ENCODE measurements at places on chromosomes 3 and 15. TPM values are rescaled to one million over a fixed set of nuclear protein-coding genes. Genes with fewer than 3 reads are reported as not detected.

- no peaks in the 10 kb centered on the region for H3K27me3 ChIP-seq
- H3K4me3 ChIP-seq: no peak overlapping the region
- no peak overlapping the region for H3K27ac ChIP-seq
- H3K4me1 ChIP-seq: peaks cover 19% of the 10 kb centered on the region
- no peak for DNase-seq
- H3K36me3 ChIP-seq: no peaks in the 10 kb centered on the region
These were observed 29.4 kb downstream of the LYSMD4 start for GRCh38 chr15:99703603-99704443.

- no peaks in the 10 kb centered on the region for H3K4me1 ChIP-seq
- H3K27me3 ChIP-seq: no peaks in the 10 kb centered on the region
- H3K4me3 ChIP-seq: no peak overlapping the region
- H3K36me3 ChIP-seq: no peaks in the 10 kb centered on the region
- DNase-seq: no peak
These were observed 677.0 kb downstream of the FHIT start for GRCh38 chr3:60574046-60574769.

DNA sequence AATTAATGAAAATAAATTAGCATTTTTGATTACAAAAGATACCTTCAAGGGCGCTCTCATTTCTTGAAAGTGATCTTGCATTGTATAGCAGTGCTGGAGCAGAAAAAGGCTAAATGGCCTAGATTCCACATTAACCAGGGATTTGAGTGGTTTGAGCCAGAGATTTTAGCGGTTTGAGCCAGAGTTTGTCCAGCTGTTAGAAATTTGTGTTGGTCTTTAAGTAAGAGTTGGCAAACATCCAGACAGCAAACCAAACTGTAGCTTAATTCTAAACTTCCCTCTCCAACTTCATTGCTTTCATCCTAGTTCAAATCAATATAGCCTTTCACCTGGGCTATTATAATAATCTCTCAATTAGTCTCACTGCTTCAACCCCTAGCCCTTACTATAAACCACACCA is 351.7 kb downstream of the IGSF11 start:
- no peak overlapping the region for H3K27ac ChIP-seq
- H3K4me1 ChIP-seq: no peaks in the 10 kb centered on the region
- H3K4me3 ChIP-seq: no peak overlapping the region
- no peaks in the 10 kb centered on the region for H3K36me3 ChIP-seq

GRCh38 chr3:45088543-45089358 is 57.4 kb downstream of the CDCP1 start:
- DNase-seq: no peak
- H3K27me3 ChIP-seq: no peaks in the 10 kb centered on the region
- H3K4me1 ChIP-seq: no peaks in the 10 kb centered on the region
- H3K36me3 ChIP-seq: no peaks in the 10 kb centered on the region
- no peak overlapping the region for H3K4me3 ChIP-seq

DNA sequence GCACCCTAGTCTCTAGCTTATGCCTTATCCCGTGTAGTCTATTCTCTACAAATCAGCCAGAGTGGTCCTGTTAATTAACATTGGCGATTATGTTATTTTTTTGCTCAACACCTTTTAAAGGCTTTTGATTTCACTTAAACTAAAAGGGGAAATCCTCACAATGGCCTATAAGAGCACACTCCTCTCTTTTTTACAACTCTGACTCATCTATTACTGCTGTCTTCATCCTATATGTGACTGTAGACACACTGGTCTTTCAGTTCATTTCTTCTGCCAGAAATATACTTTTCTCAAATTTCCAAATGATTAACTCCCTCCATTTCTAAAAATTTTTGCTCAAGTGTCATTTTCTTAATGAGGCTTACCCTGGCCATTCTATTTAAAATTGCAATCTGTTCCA is 143.4 kb downstream of the NSUN3 start:
- no peaks in the 10 kb centered on the region for H3K4me1 ChIP-seq
- no peak for DNase-seq
- no peak overlapping the region for H3K4me3 ChIP-seq
- no peaks in the 10 kb centered on the region for H3K27me3 ChIP-seq
- H3K27ac ChIP-seq: no peak overlapping the region

The CCDC54 gene
- 0.14 TPM for polyA plus RNA-seq

The SPINK8 gene
- polyA plus RNA-seq: not detected

The ANKRD34C gene
- not detected for polyA plus RNA-seq
